ENCODE measurements at places on chromosomes 4 and X.
A peak's percentile ranks its signal among the peaks of the same experiment; 100 is the strongest.

DNA sequence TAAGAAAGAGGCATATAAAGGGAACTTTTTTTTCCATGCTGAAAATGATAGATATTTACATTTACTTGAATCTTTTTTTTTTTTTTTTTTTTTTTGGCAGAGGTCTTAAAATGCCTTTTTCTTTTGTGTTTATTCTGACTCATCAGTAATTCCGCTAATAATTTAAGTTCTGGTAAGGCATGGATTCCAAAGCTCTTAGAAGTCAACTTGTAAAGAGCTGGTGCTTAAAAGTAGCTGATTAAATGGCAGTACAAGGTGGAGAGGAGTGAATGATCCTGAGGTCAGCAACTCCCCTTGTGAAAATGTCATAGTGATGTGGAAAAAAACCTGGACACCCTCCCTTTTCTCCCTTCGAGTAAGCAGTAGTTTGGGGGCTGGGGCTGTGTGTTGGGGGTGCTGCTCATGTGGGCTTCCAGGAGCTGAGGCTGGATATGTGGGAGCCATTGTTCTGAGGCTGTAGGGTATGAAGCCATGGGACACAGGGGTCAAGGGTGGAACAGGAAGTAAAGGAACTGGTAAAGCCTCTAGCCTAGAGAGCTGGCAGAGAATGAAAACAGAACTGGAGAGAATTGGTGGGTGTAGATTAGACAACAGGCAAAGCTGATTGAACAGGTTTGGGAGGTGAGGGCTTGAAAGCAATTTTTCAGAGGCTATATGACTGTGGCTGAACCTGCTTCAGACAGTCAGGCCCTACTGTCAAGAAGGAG lies 41.0 kb upstream of the PITX2 start:
- no peak for DNase-seq

GRCh38 chr4:84159762-84160161 lies 339.3 kb downstream of the NKX6-1 start:
- no peak for DNase-seq

GRCh38 chrX:38175139-38175538 lies 45.5 kb downstream of the SRPX start:
- peak; percentile 25 for DNase-seq

DNA sequence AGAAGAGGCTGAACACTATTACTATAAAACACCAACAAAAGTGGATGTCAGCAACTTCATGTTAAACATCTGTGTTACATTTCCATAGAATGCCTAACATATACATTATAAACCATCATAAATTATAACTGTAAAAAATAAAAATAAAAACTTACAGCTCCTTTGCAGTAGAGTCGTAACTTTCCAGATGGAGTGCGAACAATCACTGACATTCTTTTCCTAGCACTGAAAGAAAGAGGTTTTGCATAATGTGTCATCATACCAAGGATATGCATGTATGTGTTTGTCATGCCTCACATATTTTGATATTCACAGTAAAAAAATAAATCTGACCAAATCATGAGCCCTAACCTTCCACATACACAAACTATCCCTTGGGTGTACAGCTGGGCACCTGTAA lies 113.1 kb downstream of the ATP8A1 start:
- DNase-seq: no peak

GRCh38 chr4:87209696-87210095 lies 10.7 kb downstream of the KLHL8 start:
- DNase-seq: no peak

Data from NCI-H446 (cell line).